ENCODE measurements at places on chromosomes 16 and 17. TPM values are rescaled to one million over a fixed set of nuclear protein-coding genes. Genes with fewer than 3 reads are reported as not detected.

The DNAAF1 gene
- not detected for polyA plus RNA-seq

The DNAH9 gene
- not detected for polyA plus RNA-seq

The SEZ6L2 gene
- polyA plus RNA-seq, result not detected

The SLC38A8 gene
- polyA plus RNA-seq, result not detected

The GAS7 gene
- polyA plus RNA-seq, result 1.7 TPM

The SMCR8 gene
- polyA plus RNA-seq, result 5.2 TPM

The WNT9B gene
- polyA plus RNA-seq, result not detected

The CHTF18 gene
- polyA plus RNA-seq, result 4.9 TPM

The SMPD3 gene
- 9.7 TPM for polyA plus RNA-seq

The GAS2L2 gene
- not detected for polyA plus RNA-seq

The MYH13 gene
- not detected for polyA plus RNA-seq

The GSDMA gene
- 0.19 TPM for polyA plus RNA-seq

The MIEN1 gene
- 113 TPM for polyA plus RNA-seq

The JUP gene
- polyA plus RNA-seq, result 72.0 TPM
